Stimulated activated CD4-positive, alpha-beta T cell treated with anti-CD3 and anti-CD28 coated beads, Interleukin-15, amount 100 ng/mL, for 48 hours (primary cell): ENCODE measurements at places on chromosomes 7 and 10.

GRCh38 chr7:150432915-150433892, 17.2 kb upstream of the GIMAP8 start:
- DNase-seq, result no peak

- no peak for DNase-seq
Observed at GRCh38 chr7:105346138-105346537, 42.6 kb downstream of the SRPK2 start.

- DNase-seq, result no peak
Observed at GRCh38 chr10:123999261-123999660, 94.1 kb downstream of the CHST15 start.

GRCh38 chr7:116271963-116272886, 61.9 kb downstream of the TES start:
- no peak for DNase-seq

- no peak for DNase-seq
Observed at GRCh38 chr10:2953495-2953894, 113.9 kb upstream of the PFKP start.

DNA sequence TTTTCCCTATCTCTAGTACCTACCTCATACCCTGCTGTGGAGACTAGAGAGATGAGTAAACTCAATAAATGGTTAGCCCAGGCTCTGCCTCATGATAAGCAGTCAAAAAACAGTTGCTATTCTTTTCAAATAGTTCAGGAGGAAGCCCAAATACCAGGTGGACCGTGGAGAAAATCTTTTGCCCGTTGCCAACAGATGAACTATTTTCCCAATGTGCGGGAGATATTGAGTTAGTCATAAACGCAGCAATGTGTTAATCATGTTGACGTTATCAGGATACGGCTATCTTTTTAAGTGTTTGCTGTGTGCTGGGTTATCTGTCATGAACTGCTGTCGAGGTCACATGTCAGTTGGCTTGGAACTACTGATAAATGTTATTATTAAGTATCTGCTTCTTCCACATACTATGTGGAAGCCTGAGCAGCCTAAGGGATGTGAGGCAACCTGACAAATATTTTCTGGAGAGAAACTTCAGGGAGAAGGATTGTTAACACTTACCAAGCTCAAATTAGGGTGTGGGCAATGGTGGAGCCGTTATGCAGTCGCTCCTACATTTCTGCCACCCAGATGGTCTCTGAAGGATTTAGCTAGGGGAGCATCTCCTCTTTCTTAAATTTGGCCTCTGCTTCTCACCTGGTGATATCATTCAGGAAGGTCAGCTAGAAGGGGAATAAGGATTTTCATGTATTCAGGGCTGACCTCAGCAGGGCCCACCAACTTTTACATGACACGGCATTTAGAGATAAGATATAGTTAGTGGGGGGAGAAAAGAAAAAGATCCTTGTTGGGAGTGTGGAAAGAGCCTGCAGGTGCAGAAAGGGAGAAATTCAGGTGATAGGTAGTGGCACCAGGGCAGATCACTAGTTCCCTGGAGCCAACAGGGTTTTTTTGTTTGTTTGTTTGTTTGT, 33.5 kb upstream of the SLC26A3 start:
- DNase-seq, result no peak

DNA sequence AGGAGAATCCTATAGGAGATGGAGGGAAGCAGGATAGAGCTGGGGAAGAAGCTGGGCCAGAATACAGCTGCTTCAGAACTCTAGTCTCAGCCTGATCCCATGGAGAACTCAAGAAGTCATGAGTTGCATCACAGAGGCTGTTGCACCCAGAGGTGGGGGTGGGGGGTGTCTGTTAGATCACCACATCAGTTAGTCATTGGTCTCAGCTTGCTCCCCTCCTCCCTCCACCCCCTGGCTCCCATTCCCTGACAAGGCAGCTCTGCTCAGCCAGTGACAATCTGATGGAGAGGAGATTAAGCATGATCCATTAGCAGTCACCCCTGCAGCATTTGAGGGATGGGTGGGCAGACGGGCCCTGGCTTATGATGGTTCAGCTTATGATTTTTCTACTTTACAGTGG, 58.4 kb upstream of the FGL2 start:
- DNase-seq, result no peak

- no peak for DNase-seq
Observed at GRCh38 chr10:69269761-69270160, 8.5 kb upstream of the HK1 start.

DNA sequence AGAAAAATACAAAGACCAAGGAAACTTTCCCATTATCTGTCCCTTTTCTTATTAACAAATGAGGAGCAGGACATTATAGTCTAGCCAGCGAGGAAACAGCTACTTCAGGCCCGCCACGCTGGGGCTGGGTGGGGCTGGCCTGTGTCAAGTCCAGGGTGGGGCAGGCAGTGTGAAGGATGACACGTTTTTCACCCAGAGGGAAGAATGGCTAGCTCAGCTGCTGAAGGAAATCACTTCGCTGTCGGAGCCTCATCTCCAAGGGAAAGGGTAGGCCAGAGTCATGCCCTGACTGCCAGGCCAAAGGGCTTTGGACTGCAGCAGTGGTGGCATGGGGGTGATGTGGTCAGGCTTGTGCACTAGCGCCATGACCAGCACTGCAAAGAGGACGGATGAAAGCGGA, 24.4 kb downstream of the COL13A1 start:
- no peak for DNase-seq

DNA sequence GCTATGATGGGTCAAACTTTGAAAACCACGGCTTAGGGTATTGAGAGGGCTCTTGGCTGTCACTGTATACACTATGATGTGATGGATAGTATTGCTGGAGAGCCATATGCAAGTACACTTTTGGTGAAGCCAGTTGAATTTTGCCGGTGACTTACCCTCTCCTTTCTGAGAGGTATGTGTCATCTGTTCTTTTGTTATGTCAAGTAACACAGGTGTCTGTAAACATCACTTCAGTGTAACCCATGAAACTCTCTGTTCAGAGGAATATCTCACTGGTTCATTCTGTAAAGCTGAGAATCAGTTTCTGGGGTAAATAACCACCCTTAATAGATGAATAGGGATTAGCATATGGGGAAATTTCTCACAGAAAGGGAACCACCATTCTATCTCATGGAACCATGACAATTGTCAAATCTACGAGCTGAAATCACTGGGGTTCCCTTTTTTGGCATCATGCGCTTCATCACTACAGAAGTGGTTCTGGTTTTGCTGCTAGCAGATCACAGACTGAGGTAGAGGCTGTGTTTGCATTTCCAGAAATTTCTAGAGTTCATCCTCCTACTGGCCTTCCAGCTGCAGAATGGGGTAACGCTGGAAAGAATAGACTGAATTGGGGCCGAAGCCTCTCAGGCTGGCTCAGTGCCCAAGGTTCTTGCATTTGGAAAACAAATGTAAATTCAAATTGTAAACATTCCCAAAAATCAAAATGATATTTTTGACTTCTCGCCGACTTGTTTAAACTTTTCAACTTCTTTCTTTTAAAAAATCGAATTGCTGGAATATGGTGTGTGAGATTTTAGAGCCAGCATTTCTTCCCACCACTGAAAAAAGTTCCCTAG, 83.3 kb upstream of the CREB5 start:
- no peak for DNase-seq
